Astrocyte (in vitro differentiated cells and primary cell): ENCODE measurements at places on chromosomes 1 and 21. TPM values are rescaled to one million over a fixed set of nuclear protein-coding genes. Genes with fewer than 3 reads are reported as not detected.

DNA sequence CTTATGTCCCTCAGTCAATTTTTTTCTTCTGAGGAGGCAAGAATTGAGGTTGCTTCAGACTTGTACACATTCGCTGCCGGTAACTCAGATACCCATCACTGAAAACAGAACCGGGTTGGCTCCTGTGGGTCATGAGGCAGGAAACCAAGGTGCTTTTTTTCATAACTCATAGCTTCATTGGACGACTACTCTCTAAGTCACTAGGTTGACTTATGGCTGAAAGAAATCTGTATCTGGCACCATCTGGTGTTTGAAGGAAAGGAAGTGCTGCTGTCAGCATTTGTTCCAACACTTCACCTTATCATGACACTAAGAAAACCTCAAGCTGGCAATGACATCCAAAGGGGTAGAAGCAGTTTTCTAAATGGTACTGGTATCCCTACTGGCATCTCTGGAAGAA, 82.3 kb downstream of the TBX19 start:
- no peaks in the 10 kb centered on the region for H3K4me1 ChIP-seq
- H3K36me3 ChIP-seq = no peaks in the 10 kb centered on the region
- no peaks in the 10 kb centered on the region for H3K27me3 ChIP-seq

The LCE6A gene
- not detected in 2 replicates for total RNA-seq

DNA sequence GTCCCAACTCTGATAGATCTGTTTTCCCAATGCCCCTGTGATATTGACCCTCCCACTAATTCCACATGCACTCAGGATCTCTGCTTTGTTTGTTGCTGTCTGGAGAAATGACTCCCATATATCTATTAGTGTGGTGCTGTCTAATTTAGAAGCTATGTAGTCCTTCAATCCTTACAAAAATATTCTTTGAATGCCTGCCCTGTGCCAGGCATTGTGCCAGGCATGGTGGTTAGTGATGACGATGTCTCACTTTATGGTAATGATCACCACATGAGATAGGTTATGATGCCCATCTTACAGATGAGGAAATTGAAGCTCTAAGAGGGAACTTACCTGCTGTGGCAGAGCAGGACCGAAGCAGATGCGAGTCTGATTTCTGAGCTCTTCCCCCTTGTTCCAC, 12.9 kb downstream of the MYOG start:
- peak; percentile 2 for DNase-seq
- H3K27ac ChIP-seq = no peak overlapping the region
- no peak overlapping the region for H3K4me3 ChIP-seq
- H3K36me3 ChIP-seq = no peaks in the 10 kb centered on the region

The LCE2C gene
- total RNA-seq = not detected in 2 replicates

DNA sequence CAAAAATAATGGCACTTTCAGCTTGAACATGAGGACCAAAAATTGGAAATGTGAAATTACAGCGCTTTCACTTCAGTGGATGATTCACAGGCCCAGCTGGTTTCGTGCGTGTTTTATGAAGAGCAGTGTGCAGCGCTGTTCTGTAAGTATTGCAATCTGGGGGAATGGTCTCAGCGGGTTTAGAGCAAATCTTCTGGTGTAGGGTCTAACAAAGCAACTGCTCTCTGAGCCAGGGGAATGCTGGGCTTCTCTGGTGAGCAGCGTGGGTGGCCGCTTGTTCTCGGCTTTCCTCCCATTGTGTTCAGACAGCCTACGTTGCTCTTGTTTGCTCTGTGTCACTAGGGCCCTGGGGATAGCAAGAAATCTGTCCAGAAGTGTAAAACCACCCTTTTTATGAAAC, 42.4 kb upstream of the GADD45A start:
- no peaks in the 10 kb centered on the region for H3K36me3 ChIP-seq
- DNase-seq = no peak

The AIM2 gene
- 1.3 and 1.5 TPM in 2 replicates for total RNA-seq

DNA sequence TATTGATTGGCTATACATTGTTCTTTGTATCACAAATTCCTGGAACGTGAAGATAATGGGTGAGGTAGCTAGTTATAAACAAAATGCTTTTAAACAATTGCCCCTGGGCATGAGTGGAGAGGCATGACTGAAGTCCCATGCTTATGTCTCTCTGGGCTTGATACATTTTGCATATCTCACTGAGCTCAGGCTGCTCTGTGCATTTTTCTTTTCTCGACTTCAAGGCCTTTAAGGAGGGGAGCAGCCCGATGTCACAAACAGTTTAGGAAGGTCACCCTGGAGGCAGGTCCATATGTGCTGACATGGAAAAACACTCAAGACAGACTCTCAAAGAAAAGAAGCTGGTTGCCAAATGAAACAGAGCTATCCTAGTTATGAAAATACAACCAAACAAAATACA, 80.1 kb upstream of the PUM1 start:
- H3K4me1 ChIP-seq = no peaks in the 10 kb centered on the region
- H3K27me3 ChIP-seq = no peaks in the 10 kb centered on the region
- no peak overlapping the region for H3K27ac ChIP-seq
- DNase-seq = no peak

DNA sequence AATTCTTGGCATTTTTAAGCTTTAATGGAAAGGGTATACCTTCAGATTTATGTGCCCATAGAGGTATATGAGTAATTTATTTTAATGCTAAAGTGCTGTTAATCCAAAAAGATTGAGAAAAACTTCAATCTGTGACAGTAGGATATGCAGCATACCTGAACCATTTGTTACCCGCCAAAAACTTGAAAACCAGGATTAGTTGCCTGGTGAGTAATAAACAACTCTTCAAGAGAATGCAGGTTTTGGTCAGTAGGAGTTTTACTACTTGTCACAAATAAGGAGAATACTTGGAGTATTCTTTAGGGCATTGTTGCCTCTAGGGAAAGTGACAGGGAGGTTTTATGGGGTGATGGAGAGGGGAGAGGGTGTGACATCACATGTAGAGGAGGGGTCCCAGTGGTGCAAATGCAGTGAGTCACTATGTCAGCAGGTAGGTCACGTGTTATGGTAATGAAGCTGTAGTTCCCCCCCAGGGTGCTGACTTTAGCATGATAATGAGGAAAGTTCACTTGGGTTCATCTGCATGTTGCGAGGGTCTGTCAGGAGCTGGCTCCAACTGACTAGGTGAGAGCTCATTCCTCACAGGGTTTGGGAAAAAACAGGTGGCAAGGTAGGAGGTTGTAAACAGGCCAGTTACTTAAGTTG, 23.1 kb downstream of the USP25 start:
- H3K4me3 ChIP-seq = no peak overlapping the region
- H3K4me1 ChIP-seq = peaks cover 6% of the 10 kb centered on the region
- H3K27ac ChIP-seq = no peak overlapping the region

The LRRC3 gene
- total RNA-seq = 5.2 and 5.6 TPM in 2 replicates

DNA sequence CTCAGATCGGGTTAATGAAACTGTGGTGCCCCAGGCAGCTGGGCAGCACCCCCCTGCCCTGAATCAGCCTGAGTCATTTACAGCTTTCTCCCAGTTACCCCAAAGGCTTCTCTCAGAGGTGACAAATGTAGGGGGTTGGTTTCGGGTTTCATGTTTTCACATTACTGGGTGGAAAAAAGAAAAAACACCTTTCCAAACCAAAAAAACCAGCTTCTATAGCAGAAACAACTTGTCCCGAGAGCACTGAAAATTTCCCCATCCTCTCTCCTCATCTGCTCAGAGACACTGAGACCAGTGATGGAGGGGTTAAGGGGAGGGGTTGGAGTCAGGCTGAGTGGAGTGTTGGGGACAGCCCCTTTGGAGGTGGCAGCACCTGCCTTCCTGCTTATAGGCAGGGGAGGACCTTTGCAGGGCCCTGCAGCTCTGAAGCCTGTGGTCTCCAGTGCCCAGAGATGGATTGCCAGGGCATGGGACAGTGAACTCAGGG, 15.6 kb downstream of the UTP11 start:
- peaks cover 25% of the 10 kb centered on the region for H3K36me3 ChIP-seq
- no peak overlapping the region for H3K4me3 ChIP-seq

GRCh38 chr21:29148530-29148929, 18.1 kb downstream of the MAP3K7CL start:
- peaks cover 50% of the 10 kb centered on the region for H3K4me1 ChIP-seq
- H3K27me3 ChIP-seq = no peaks in the 10 kb centered on the region
- no peak overlapping the region for H3K4me3 ChIP-seq
- peak; percentile 87 for DNase-seq

GRCh38 chr1:20108366-20109123, 10.8 kb downstream of the PLA2G2D start:
- no peak overlapping the region for H3K4me3 ChIP-seq
- H3K27ac ChIP-seq = no peak overlapping the region
- peak; percentile 60 for DNase-seq
- peaks cover 9% of the 10 kb centered on the region for H3K4me1 ChIP-seq

GRCh38 chr21:35053356-35054096, 4.4 kb upstream of the RUNX1 start:
- H3K36me3 ChIP-seq = no peaks in the 10 kb centered on the region
- peaks cover 25% of the 10 kb centered on the region for H3K4me1 ChIP-seq
- H3K4me3 ChIP-seq = no peak overlapping the region
- no peaks in the 10 kb centered on the region for H3K27me3 ChIP-seq
- DNase-seq = peak; percentile 20

DNA sequence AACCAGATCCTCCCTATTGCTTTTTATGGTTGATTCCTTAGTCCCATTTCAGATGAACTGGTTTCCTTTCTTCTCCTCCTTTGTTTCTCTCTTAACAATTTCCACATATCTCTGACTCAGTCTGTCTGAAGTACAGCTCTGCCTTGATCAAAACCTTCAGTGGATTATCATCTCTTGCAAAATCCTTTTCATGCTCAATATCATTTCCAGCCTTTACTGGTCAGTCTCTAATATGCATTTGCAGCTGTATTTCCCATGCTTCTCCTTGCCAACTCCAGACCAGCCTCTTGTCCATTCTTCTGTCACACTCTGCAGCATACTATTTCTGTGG, 72.2 kb downstream of the SNX7 start:
- peak; percentile 5 for DNase-seq
- H3K36me3 ChIP-seq = no peaks in the 10 kb centered on the region
- no peaks in the 10 kb centered on the region for H3K4me1 ChIP-seq
- no peak overlapping the region for H3K27ac ChIP-seq

GRCh38 chr21:15249285-15249993, 184.6 kb upstream of the NRIP1 start:
- H3K36me3 ChIP-seq = no peaks in the 10 kb centered on the region
- peak overlapping the region; percentile 23 for H3K27ac ChIP-seq
- H3K27me3 ChIP-seq = no peaks in the 10 kb centered on the region
- no peak overlapping the region for H3K4me3 ChIP-seq
- DNase-seq = peak; percentile 55
- peaks cover 19% of the 10 kb centered on the region for H3K4me1 ChIP-seq

The PDC gene
- not detected in 2 replicates for total RNA-seq

The PKP1 gene
- total RNA-seq = 0.07 and 0.22 TPM in 2 replicates

The FLG gene
- 2.8 and 4.4 TPM in 2 replicates for total RNA-seq

The DMBX1 gene
- total RNA-seq = 0.07 and 0.29 TPM in 2 replicates

The C1QA gene
- not detected in 2 replicates for total RNA-seq

The PLPPR5 gene
- 0.09 and 0.12 TPM in 2 replicates for total RNA-seq

The SYNC gene
- 20.6 and 23.7 TPM in 2 replicates for total RNA-seq

DNA sequence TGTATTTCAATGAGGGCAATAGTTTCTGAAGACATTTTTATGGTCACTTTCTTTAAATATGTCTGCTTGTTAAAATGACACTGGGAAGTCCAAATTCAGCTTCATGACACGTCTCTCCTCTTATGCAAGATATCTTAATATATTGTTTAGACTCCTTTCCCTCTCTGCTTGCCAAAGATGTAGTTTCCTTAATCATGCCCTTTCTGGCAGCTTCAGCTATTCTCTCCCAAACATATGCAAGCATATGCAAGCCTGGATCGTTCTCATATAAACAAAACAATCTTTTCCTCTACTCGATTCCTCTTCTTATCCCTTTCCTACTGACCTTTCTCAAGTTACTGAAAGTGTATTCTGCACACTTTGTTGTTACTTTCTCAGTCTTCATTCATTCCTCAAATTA, 372.2 kb downstream of the PTBP2 start:
- peaks cover 15% of the 10 kb centered on the region for H3K4me1 ChIP-seq
- peak overlapping the region; percentile 4 for H3K4me3 ChIP-seq
- peak overlapping the region; percentile 85 for H3K27ac ChIP-seq
- no peaks in the 10 kb centered on the region for H3K27me3 ChIP-seq
- peak; percentile 72 for DNase-seq

- H3K27ac ChIP-seq = no peak overlapping the region
- no peaks in the 10 kb centered on the region for H3K36me3 ChIP-seq
- H3K4me3 ChIP-seq = no peak overlapping the region
- DNase-seq = no peak
- H3K4me1 ChIP-seq = no peaks in the 10 kb centered on the region
Measured at GRCh38 chr1:71828431-71829012, 453.8 kb downstream of the NEGR1 start.

The GNB1 gene
- 583 and 602 TPM in 2 replicates for total RNA-seq

- peak overlapping the region; percentile 61 for H3K4me3 ChIP-seq
- H3K27me3 ChIP-seq = no peaks in the 10 kb centered on the region
- H3K4me1 ChIP-seq = peaks cover 45% of the 10 kb centered on the region
- no peaks in the 10 kb centered on the region for H3K36me3 ChIP-seq
- H3K27ac ChIP-seq = no peak overlapping the region
- no peak for DNase-seq
Measured at GRCh38 chr1:31762726-31763670, 1.1 kb downstream of the ADGRB2 start.

- no peaks in the 10 kb centered on the region for H3K4me1 ChIP-seq
- DNase-seq = no peak
- H3K36me3 ChIP-seq = no peaks in the 10 kb centered on the region
- no peak overlapping the region for H3K4me3 ChIP-seq
- no peak overlapping the region for H3K27ac ChIP-seq
Measured at GRCh38 chr1:29859126-29859525, 622.8 kb downstream of the PTPRU start.

GRCh38 chr1:187032316-187032981, 203.7 kb downstream of the PLA2G4A start:
- no peak overlapping the region for H3K27ac ChIP-seq
- no peak overlapping the region for H3K4me3 ChIP-seq
- no peaks in the 10 kb centered on the region for H3K27me3 ChIP-seq
- no peak for DNase-seq
- no peaks in the 10 kb centered on the region for H3K4me1 ChIP-seq
- no peaks in the 10 kb centered on the region for H3K36me3 ChIP-seq

DNA sequence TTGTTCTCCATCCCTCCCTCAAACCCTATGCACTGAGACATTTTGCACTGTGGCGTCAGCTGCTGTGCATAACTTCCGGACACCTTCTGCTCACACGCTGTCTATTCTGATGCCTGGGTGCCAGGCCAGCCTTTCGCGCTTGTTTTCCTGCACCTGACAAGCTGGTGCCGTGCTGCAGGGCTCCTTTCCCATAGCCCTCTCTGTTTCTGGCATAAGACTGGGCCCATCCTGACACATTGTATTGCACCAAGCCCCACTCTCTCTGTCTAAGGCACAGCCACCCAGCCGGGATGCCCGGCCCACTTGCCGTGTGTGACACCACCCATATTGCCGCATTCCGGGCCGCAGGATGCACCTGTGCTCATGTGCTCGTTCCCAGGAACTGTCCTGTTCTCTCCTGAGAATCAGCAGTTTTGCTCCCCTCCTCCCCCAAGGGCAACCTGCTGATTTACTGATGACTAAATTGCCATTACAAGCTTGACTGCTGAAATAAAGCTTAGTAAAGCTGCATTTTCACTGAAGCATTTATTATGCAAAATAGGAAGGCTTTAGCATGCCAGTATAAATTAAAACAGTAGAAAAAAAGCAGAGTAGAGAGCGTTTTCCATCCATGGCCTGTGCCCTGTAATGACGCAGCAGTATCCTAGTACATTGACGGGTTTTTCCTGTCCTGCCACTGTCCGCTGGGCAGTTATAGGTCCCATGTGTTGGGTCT, 88.0 kb downstream of the CD247 start:
- H3K4me1 ChIP-seq = no peaks in the 10 kb centered on the region
- no peak overlapping the region for H3K27ac ChIP-seq
- no peak for DNase-seq
- no peaks in the 10 kb centered on the region for H3K27me3 ChIP-seq
- H3K4me3 ChIP-seq = no peak overlapping the region
